Activated CD4-positive, alpha-beta T cell treated with anti-CD3 and anti-CD28 coated beads for 36 hours (primary cell): ENCODE measurements at places on chromosomes 11 and 22. TPM values are rescaled to one million over a fixed set of nuclear protein-coding genes. Genes with fewer than 3 reads are reported as not detected.

DNA sequence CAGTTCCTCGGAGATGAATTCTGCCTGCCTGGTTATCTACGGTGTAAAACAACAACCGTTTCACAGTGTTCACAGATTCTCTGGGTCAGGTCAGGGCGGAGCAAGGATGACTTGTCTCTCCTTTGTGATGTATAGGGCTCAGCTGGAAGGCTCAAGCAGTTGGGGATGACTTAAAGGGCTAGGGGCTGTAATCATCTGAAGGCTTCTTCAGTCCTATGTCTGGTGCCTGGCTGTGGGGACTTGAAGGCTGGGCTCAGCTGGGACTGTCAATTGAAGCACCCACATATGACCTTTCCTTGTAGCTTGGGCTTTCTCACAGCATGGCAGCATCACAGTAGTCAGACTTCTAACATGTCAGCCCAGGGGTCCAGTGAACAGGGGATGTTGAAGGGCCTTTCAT lies 29.3 kb downstream of the EIF3F start:
- H3K27me3 ChIP-seq: peaks cover 25% of the 10 kb centered on the region
- H3K4me1 ChIP-seq: peaks cover 10% of the 10 kb centered on the region
- DNase-seq: no peak
- H3K36me3 ChIP-seq: no peaks in the 10 kb centered on the region
- H3K27ac ChIP-seq: no peak overlapping the region

The OR51E2 gene
- total RNA-seq: not detected

DNA sequence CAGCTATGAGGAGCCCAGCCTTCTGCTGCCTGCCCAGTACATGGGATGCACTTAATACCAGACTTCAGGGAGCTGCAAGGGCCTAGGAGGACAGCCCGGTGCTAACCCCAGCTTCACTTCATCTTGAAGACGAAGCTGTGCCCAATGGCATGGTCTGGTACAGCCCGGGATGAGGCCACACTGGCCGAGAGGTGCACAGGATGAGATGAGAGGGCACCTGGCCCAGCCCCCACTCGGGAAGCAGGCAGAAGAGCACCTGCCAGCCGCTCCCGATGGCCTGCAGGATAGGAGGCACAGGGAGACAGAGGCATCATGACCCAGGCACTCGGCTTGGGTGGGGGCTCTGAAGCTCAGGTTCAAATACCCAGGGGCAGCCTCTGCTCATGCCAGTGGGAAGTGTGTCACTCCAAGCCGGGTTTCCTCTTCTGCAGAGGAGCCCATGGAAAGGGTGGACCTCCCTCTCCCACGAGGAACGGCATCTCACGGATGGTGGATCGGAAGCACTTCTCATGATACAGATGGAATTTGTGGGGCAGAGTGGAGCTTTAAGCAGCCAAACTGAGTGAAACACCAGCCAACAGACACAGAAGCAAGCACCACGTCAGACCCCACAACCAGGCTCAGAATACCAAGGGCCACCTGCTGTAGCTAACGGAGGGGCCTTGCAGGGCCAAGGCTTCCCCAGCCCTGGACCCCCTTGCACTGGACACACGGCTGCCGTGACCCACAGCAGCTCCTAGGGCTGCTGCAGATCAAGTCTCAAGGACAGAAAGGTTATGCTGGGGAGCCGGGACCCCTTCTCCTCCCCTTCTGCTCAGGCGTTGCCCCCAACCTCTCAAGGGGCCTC lies 875.2 kb downstream of the BRD1 start:
- no peak for DNase-seq
- H3K27me3 ChIP-seq: peaks cover 9% of the 10 kb centered on the region
- no peak overlapping the region for H3K27ac ChIP-seq

DNA sequence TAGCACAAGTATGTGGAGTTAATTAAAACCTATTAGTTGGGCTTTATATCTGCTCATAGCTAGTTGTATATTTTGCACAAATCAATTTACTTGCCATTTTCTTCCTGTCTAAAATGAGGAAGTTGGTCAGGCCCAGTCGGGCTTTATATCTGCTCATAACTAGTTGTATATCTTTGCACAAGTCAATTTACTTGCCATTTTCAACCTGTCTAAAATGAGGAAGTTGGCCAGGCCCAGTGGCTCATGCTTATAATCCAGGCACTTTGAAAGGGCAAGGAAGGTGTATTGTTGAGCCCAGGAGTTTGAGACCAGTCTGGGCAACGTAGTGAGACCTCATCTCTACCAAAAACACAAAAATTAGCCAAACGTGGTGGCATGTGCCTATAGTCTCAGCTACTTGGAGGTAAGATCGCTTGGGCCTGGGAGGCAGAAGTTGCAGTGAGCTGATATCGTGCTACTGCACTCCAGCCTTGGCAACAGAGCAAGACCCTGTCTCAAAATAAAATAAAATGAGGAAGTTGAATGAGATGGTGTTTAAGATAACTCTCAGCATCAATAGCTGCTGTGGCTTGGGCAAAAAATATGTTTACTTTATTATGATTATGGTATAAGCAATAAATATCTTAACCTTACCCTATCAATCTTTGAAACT lies 1558.6 kb upstream of the RAG2 start:
- H3K36me3 ChIP-seq: no peaks in the 10 kb centered on the region
- H3K27ac ChIP-seq: no peak overlapping the region
- no peaks in the 10 kb centered on the region for H3K4me1 ChIP-seq
- no peak for DNase-seq
- no peaks in the 10 kb centered on the region for H3K27me3 ChIP-seq

The OR8D1 gene
- total RNA-seq: not detected

- peaks cover 31% of the 10 kb centered on the region for H3K4me1 ChIP-seq
- no peak for DNase-seq
- no peaks in the 10 kb centered on the region for H3K36me3 ChIP-seq
Measured at GRCh38 chr11:10443721-10444235, 11.3 kb upstream of the AMPD3 start.

DNA sequence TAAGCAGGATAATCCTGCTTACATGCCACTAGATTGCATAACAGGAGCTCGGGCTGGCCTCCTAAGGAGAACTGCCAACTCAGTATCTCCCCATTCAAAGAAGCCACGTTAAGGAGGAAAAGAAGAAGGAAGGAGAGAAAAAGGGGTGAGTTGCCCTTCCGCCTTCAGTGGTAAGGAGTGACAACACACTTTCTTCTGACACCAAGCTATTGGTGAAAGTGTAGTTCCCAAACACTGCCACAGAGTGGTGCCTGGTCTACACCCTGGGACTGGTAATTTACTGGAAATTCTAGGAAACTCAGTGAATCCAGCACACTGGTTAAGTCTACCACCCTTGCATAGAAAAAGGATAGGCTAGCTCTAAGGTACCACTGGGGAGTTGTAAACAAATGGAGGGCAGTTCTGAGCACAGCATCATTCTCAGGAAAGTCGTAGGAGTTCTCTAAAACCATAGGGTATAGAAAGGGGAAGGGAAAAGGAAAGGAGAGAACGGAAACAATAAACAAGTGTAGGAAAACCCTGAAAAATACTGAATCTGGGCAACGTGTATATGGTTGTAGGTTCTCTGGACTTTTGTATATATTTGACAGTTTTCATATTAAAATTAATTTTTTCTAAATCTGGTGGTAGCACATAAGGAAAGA lies 58.2 kb downstream of the RRAS2 start:
- no peaks in the 10 kb centered on the region for H3K27me3 ChIP-seq
- no peaks in the 10 kb centered on the region for H3K4me1 ChIP-seq
- peak; percentile 66 for DNase-seq
- H3K36me3 ChIP-seq: no peaks in the 10 kb centered on the region
- H3K4me3 ChIP-seq: no peak overlapping the region
- H3K27ac ChIP-seq: no peak overlapping the region

- H3K4me3 ChIP-seq: no peak overlapping the region
- H3K36me3 ChIP-seq: peaks cover 15% of the 10 kb centered on the region
- H3K27ac ChIP-seq: no peak overlapping the region
- DNase-seq: peak; percentile 47
Measured at GRCh38 chr11:7571640-7572000, 57.8 kb downstream of the PPFIBP2 start.

The HORMAD2 gene
- total RNA-seq: not detected

DNA sequence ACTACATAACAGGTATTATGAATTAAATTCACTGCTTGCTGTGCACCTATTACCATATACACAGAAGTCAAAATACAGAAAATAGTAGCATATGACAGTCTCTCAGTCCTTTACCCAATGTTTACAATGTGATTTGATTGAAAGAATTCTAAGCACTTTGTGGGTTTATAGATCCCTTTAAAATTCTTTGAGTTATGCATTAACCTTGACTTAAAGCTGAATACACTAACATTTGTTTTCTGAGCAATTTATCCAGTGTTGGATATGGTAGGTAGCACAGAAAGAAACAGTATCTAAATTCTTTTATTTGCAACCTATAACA lies 230.8 kb upstream of the DDI1 start:
- H3K4me1 ChIP-seq: no peaks in the 10 kb centered on the region
- no peak for DNase-seq

- H3K27ac ChIP-seq: peak overlapping the region; percentile 60
- peaks cover 27% of the 10 kb centered on the region for H3K4me1 ChIP-seq
- no peaks in the 10 kb centered on the region for H3K36me3 ChIP-seq
- peaks cover 18% of the 10 kb centered on the region for H3K27me3 ChIP-seq
- no peak for DNase-seq
Measured at GRCh38 chr11:2931420-2931746, 2.2 kb upstream of the PHLDA2 start.

The LRRC74B gene
- total RNA-seq: not detected

DNA sequence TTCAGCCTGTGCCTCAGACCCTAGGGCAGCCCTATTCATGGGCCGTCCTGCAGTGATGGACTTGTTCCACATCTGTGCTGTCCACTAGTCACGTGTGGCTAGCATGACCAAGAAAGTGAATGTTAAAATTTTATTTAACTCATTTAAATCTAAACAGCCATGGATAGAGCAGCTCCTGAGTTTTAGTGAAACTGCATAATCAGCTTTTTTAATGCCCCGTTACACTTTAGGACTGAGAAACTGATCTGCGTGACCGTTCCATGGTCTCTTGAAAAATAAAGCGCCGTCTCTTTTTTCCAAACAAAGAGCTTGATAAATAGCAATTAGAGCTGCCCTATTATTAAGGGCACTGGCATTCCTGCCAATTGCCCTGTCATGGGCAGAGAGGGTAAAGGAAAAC lies 76.5 kb upstream of the SNX19 start:
- H3K27me3 ChIP-seq: peaks cover 5% of the 10 kb centered on the region
- no peak for DNase-seq
- no peaks in the 10 kb centered on the region for H3K4me1 ChIP-seq
- H3K36me3 ChIP-seq: no peaks in the 10 kb centered on the region
- no peak overlapping the region for H3K4me3 ChIP-seq

The KRTAP5-10 gene
- total RNA-seq: not detected

DNA sequence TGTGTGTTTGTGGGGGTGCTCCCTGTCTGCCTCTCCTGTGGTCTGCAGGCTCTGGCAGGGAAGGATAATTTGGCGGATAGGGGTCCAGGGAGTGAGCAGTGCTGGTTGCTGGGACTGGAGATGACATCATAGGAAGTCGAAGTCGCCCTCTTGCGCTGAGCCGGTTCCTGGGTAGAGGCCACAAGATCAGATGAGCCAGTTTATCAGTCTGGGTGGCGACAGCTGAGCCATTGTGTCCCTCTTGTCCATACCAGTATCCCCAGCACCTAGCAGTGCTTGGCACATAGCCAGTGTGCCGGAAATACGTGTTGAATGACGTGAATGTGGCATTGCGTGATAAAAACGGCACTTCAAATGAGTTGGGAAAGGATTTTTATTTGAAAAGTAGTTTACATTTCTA lies 9.8 kb downstream of the APOL5 start:
- H3K27ac ChIP-seq: no peak overlapping the region
- H3K27me3 ChIP-seq: no peaks in the 10 kb centered on the region
- no peak overlapping the region for H3K4me3 ChIP-seq
- no peaks in the 10 kb centered on the region for H3K36me3 ChIP-seq

GRCh38 chr11:119015054-119015611 lies 3.0 kb downstream of the RPS25 start:
- H3K4me3 ChIP-seq: peak overlapping the region; percentile 99
- H3K27me3 ChIP-seq: no peaks in the 10 kb centered on the region
- H3K4me1 ChIP-seq: peaks cover 36% of the 10 kb centered on the region
- peak overlapping the region; percentile 99 for H3K27ac ChIP-seq
- DNase-seq: no peak

- peaks cover 13% of the 10 kb centered on the region for H3K27me3 ChIP-seq
- no peak overlapping the region for H3K27ac ChIP-seq
- peaks cover 5% of the 10 kb centered on the region for H3K4me1 ChIP-seq
- no peak for DNase-seq
Measured at GRCh38 chr11:45651156-45651555, 14.3 kb downstream of the CHST1 start.

The OR4C45 gene
- total RNA-seq: not detected

DNA sequence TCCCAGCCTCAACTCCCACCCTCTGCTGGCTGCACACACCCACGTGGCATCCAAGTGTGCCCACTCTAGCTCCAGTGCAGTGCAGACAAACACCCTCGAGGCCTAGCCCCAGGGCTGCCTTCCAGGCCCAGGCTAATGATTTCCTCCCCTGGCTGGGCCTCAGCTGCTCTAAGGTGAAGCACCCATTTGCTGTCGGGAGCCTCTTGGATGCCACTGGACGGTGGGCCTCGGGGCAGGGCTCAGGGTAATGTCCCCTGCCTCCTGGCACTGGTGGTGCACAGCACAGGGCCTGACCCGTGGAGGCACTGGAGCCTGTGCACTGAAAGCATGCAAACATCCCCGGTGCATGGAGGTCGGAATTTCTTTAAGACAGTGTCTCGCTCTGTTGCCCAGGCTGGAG lies 635.2 kb downstream of the TBC1D22A start:
- H3K27me3 ChIP-seq: no peaks in the 10 kb centered on the region
- no peaks in the 10 kb centered on the region for H3K4me1 ChIP-seq
- H3K36me3 ChIP-seq: no peaks in the 10 kb centered on the region
- H3K4me3 ChIP-seq: no peak overlapping the region

The CYTH4 gene
- total RNA-seq: 42.8 TPM

GRCh38 chr11:65575568-65576231 lies at the start of gene EHBP1L1:
EHBP1L1 (plus strand) TSS chr11:65576053; CDS start chr11:65576303, 250 bp downstream.
- peak; percentile 85 for DNase-seq
- H3K4me3 ChIP-seq: peak within 1 kb of the TSS; percentile 90
- H3K27me3 ChIP-seq: no peaks in the 10 kb centered on the region
- H3K4me1 ChIP-seq: peaks cover 49% of the 10 kb centered on the region
- peak within 1 kb of the TSS; percentile 95 for H3K27ac ChIP-seq

The C22orf15 gene
- 1.3 TPM for total RNA-seq

- no peaks in the 10 kb centered on the region for H3K4me1 ChIP-seq
- H3K27ac ChIP-seq: no peak overlapping the region
- no peaks in the 10 kb centered on the region for H3K36me3 ChIP-seq
- no peak overlapping the region for H3K4me3 ChIP-seq
- DNase-seq: no peak
Measured at GRCh38 chr11:114891911-114892310, 213.6 kb downstream of the NXPE2 start.

The CLDN5 gene
- total RNA-seq: not detected

The CD3D gene
- 305 TPM for total RNA-seq

DNA sequence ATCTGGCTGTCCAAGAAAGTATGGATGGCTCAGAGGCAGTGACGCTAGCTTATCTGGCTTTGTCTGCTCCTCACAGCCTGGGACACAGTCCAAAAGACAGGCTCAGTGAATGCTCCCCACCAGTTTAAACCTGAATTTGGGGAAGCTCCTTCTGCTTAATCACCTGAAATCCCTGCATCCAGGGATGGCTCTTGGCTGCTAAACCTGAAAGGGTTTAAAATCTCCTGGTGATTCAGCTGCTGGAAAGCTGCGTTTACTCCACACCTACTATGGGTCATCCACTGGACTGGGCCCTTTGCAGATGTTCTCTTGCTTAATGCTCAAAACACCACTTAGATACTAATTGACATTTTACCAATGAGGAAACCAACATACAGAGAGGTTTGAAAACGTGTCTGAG lies 302.0 kb upstream of the NARS2 start:
- peaks cover 4% of the 10 kb centered on the region for H3K27me3 ChIP-seq
- no peak overlapping the region for H3K27ac ChIP-seq
- no peaks in the 10 kb centered on the region for H3K36me3 ChIP-seq
- H3K4me3 ChIP-seq: no peak overlapping the region
- DNase-seq: no peak

GRCh38 chr11:27838674-27839073 lies 138.4 kb upstream of the BDNF start:
- no peaks in the 10 kb centered on the region for H3K4me1 ChIP-seq
- H3K36me3 ChIP-seq: no peaks in the 10 kb centered on the region
- DNase-seq: no peak
- no peak overlapping the region for H3K4me3 ChIP-seq
